ENCODE measurements at places on chromosomes 12 and 14.

- DNase-seq = no peak
These were observed 3.4 kb upstream of the HOXC9 start for GRCh38 chr12:53996240-53997203.

- DNase-seq = no peak
These were observed 43.0 kb upstream of the GLIPR1 start for GRCh38 chr12:75437564-75437963.

DNA sequence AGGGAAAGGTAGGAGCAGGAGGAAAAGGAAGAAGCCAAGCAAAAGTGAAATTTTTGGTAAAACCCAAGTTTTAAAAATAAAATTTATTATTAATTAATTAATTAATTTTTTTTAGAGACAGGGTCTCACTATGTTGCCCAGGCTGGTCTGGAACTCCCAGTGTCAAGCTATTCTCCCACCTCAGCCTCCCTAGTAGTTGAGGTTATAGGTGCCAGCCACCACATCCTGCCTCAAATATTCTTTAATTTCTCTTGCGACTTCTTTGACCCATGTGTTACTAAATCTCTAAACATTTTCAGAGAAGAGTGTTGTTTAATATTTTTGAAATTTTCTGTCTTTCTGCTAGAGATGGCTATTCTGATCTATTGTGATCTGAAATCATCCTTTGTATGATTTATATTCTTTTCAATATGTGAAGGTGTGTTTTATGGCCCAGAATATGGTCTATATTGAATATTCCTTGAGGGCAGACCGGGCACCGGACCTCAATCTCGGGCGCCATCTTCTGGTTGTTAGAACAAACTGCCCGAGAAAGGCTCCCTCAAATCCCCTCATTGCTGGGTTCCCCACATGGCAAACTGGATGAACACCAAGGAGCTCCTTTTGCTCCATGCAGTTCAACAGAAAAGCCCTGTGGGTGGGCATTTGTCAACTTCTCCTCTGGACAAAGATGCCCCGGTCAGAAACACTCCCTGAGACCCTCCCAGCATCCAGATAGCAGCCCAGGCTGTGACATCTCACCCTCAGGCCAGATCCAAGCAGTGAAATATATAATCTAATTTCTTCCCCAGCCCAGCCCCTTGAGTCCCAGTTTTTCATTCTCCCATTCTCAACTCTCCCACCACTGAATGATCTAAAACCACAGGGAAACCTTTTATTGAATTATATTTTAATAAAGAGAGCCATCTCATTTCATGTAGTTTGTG is 110.5 kb downstream of the ASCL4 start:
- DNase-seq = no peak

GRCh38 chr12:127237151-127237550 is 1029.8 kb upstream of the TMEM132C start:
- DNase-seq = no peak

DNA sequence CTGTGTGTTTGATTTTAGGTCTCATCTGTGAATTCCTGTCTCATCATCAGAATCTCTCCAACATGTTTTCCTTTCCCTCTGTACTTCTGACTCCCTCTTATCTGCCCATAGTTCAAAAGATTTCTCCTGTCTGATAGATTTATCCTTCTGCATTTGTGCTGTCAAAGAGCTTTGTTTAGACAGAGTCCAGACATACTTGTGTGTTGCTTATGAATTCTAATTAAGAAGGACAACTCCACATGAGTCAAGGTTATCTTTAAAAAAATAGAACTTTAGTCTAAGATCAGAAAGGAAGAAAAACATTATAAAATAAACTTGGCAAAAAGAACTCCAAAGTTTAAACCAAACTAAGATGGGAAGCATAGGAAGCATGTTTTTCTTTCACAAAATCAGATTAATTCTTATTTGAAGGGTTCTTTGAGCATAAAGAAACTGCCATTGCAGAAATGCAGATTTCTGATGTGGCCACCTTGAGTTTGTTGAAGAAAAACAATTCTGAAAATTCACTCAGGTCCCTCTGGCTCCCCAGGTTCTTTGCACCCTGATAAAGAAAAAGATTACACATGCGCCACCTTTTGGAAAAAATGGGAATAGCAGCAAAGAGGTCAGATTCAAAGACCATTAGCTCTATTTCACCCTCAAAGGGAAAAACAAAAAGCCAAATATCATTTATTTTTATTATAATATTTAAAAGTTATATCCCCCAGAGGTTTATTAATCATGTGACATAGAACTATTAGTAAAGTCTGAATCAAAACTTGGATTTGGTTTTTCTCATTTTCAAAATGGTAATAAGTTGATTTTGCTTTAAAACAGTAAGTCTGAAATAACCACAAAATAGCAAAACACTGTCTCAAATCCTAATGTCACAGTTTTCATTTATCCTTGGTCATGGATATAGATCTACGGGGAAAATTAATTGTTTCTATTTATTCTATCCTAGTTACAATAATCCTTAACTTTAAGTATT is 143.7 kb upstream of the DCN start:
- DNase-seq = no peak

GRCh38 chr12:67788118-67788517 is 139.6 kb downstream of the DYRK2 start:
- no peak for DNase-seq

GRCh38 chr12:86174188-86174587 is 82.0 kb downstream of the MGAT4C start:
- no peak for DNase-seq

GRCh38 chr12:65432114-65432513 is 153.6 kb downstream of the MSRB3 start:
- no peak for DNase-seq

- no peak for DNase-seq
These were observed 4.3 kb upstream of the HIF1A start for GRCh38 chr14:61690982-61691381.

DNA sequence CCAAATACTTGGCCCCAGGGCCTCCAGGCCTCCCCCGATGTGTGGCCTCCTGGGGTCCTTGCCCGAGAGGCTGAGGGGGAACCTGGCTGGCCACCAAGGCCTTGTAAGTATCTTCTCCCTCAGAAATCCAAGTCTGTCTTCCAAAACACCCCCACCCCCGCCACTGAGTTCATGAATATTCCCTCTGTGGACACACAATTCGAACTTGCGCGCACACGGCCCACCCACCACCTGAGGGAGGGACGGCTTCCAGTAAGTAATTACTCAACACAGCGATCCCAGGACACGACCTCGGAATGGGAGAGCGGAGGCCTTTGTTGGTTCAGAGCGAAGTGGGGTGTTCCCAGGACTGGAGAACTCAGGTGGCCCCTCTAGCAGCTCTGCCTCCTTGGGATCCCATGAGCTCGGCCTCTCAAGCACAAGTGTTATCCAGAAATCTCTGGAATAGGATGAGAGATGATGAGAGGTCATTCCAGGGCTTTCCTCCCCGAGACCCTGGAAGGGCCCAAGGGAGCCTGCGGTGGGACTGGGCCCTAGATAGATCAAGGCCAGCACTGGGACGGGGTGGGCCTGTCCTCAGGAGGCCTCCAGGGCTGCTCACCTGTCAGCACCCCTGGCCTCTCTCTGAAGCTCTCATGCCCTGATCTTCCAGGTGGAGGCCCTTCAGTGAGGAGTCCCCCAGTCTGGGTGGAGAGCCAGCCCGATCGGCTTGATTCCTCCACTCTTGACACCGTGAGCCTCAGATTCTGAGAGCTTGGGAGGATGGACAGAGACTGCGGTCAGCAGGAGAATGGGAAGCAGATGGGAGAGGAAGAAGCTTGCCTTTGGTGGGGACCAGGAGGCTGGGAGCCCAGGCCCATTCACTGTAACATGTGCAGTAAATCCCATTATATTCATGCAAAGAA is 219.0 kb upstream of the RTL1 start:
- DNase-seq = no peak

DNA sequence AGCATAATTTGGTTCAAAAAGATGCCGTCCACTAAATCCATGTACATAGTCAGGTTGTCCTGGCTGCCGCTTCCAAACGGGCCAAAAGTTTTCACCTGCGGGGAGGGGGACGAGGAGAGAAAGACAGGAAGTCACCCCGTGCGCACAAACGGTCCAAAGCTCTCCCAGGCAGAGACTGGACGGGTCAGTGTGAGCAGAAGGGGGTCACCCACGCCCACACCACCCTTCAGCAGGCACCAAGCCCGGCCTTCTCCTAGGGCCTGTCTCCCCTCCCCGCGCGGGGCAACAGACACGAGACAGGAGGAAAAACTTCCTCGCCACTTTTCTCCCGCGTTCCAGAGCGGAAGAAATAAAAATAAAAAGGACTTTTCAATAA is 888 bp downstream of the CCDC88C start:
- no peak for DNase-seq

DNA sequence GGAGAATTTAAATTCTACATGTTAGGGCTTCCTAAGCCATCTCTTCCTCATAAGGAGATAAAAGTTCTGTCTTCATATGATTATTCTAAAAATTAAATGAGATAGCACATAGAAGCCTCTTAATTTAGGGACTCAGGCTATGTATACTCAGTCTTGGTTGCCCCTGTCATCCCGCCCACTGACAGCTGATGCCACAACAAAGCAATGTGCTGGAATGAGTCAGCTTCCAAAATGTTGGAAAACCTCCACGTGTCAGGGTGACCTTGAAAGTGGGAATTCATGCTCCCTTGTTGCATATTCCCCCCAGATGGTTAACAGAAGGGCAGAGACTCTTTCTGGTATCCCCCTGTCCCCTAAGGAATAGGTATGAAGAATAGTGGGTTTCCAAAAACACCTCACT is 238.0 kb upstream of the DDHD1 start:
- no peak for DNase-seq

DNA sequence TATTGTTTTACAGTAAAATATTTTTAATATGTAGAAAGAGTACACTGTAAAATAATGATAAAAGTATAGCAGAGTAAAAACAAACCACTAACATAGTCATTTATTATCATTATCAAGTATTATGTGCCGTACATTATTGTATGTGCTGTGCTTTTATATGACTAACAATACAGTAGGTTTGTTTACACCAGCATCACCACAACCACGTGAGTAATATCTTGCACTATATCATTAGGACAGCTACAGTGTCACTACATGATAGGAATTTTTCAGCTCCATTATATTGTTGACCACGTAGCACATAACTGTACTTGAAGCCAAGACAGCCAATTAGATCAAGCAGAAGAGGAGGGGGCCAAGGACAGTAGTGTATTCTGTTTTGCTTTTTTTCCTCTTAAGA is 415.4 kb downstream of the RAD51B start:
- no peak for DNase-seq

DNA sequence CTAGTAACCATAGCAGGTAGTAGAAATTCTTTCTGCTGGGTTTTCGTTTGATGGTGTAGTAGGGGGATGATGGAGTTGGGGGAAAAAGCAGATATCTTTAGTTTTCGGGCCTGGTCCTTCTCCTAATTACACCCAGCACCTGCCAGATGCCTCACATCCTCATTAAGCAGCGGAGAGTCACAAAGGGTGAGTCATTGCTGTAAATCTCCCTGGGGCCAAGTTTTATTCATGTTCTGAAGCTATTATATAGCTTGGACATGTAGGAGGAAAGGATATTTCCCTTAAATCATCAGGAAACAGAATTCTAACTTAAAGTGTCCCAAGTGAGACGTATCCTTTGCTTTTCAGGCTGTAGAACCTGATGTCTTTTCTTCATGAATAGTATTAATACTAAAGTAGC is 4.9 kb upstream of the NECAP1 start:
- no peak for DNase-seq

DNA sequence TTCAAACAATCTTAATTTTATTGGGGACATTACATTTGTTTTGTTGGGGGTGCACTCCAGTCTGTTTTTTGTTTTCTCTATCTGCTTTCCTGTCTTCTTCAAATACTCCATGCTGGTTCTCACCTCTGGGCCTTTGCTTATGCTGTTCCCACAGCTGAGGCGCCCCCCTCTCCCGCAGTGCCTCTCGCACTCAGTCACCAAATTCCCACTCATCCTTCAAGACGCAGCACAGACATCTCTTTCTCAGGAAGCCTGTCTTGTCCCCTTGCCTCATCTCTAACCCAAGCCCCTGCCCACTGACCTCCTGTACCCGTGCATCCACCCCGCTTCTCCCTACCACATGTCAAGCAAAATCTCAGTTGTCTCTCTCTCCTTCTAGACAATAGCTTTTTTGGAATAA is 43.7 kb upstream of the PRMT8 start:
- DNase-seq = no peak

- DNase-seq = no peak
These were observed 94.9 kb upstream of the NEDD1 start for GRCh38 chr12:96812153-96812552.

DNA sequence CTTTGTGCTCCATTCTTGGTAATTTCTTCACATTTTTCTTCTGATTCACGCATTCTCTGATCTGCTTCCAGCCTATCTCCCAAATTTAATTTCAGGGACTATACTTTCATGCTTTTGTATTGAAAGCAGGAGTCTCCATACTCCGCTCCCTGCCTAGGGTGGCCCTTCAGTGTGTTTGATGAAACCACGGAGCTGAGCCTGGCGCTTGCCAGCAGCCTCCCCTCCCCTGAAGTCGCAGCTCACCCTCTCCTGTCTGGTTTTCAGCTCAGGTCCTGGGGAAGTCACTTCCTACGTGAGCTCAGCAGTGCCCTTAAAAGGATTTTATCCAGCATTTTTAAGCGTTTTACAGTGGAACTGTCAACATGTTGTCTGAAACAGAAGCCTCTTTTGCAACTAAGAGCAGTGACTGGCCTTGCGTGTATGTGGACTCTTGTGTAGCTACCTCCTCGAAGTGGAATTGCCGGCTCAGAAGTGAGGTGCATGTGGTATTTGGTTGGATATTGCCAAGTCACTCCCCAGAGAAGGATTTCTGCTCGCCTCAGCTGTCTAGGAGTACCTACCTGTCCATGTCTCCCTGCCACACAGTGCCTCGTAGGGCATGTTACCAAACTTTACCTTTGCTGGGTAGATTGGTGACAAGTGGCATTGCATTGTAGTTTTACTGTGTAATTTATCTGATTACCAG is 78.5 kb downstream of the TESC start:
- no peak for DNase-seq

DNA sequence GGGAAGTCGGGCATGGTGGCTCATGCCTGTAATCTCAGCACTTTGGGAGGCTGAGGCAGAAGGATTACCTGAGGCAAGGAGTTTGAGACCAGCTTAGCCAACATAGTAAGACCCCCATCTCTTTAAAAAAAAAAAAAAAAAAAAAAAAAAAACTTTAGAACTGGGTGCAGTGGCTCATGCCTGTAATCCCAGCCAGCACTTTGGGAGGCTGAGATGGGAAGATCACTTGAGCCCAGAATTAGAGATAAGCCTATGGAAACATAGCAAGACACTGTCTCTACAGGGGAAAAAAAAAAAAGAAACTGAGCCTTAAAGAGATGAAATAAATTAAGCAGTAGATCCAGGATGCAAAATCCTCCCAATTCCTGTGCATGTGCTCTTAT is 1.7 kb upstream of the PA2G4 start:
- no peak for DNase-seq
